Activated naive CD4-positive, alpha-beta T cell treated with anti-CD3 and anti-CD28 coated beads, Interleukin-2, amount 50 U/mL, for 72 hours (primary cell): ENCODE measurements at places on chromosomes 1 and 21.

DNA sequence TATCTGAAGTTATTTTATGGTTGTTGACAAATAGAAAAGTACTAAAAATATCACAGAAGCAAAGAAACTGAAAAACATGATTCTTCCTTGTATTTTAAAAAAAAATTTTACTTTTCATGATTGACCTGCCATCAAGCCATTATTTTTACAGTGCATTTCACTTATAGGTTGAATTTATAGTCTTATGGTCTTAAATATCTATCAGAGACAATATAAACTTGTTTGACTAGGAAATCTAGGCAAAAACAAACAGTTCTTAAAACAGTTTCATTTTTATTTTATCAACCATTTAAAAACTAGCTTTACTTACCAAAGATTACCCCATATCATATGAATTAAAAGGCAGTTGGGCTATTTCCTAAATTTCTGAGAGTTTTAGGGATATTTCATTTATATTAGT lies 59.2 kb downstream of the SLC16A1 start:
- no peak for DNase-seq

GRCh38 chr1:45922813-45923212 lies 119.4 kb downstream of the MAST2 start:
- no peak for DNase-seq

DNA sequence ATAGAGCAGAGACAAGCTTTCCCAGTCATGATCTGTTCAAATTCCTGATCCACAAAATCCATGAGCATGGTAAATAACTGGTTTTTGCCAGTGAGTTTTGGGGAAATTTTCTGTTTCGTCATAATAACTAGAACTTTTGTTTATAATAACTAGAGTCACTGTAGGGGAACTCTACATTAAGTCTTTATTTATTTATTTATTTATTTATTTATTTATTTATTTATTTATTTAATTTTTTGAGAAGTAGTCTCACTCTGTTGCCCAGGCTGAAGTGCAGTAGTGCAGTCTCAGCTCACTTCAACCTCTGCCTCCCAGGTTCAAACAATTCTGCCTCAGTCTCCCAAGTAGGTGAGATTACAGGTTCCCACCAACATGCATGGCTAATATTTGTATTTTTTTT lies 1106.8 kb downstream of the AMY1C start:
- no peak for DNase-seq

DNA sequence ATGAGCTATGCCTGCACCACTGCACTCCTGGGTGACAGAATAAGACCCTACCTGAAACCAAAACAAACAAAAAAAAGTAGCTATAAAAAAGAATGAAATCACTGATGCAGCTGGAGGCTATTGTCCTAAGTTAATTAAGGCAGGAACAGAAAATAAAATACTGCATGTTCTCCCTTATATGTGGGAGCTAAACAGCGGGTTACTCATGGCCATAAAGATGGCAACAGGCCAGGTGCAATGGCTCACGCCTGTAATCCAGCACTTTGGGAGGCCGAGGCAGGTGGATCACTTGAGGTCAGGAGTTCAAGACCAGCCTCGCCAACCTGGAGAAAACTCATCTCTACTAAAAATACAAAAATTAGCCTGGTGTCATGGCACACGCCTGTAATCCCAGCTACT lies 152.7 kb downstream of the PIK3R3 start:
- no peak for DNase-seq

DNA sequence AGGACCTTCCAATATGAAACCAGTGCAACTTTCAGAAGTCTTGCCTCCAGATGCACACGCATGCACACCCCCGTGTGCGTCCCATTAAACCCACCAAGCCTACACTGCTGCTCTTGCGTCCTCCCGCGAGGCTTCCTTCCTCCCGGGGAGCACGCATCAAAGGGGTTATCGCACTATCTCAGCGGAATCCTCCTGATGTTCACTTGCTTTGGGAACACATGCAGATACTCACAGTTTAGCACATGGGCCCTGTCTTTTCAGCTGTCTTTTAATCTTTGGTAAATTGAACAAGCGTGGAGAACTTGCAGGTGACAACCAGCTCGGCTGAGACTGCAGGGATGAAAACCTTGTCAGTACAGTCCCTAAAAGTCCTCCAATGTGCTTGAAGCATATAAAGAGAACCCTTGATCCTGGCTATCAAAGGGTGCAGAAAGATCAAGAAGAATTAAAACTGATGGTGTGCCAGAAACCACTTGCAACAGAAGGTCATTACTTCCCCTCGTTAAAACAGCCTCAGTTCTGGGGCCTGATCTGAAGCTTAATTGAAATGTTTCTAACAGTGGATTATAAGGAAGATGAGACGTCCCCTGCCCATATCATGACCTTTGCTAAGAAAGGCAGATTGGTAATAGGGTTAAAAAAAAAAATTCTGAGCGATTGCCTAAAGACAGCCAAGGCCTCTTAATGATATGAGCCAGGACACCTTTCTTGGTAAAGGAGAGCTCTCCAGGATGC lies 149.4 kb upstream of the LMO4 start:
- no peak for DNase-seq
